IPS DF 6.9 (cell line): ENCODE measurements at places on chromosomes 5 and 9.

DNA sequence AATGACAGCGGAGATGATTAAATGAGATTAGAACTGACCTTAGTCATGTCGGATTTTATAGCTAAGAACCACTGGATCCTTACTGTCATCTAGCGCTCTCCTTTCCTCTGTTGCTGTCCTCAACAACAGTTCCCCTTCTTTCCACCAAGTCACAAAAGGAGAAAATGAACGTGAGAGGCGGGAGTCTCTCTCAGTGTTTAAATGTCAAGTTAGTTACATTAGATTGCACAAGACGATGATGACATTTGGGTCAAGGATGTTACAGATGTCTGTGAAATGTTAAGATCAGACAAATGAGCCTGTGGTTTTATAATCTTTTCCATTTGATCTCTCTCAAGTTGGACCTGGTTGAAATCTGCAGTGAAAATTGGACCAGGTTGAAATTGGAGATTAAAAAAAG, 53.5 kb downstream of the FBXO38 start:
- no peak for DNase-seq

DNA sequence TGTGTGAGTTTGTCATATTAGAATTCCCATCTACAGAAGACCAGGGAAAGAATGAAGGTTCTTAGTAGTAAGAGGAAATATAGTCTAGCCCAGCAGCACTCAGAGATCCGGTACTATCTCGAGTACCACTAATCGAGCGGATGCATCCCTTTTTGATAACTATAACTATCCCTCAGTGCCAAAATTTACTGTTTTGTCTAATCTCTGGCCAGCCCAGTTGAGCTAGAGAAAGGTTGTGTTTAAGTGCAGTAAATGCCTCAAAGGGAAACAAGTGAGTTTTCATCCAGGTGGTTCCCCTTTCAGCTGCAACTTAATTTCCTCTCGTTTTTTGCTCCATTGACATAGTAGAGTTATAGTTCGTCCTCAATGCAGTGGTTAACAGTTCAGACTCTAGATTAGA, 146.7 kb downstream of the GPBP1 start:
- no peak for DNase-seq

- DNase-seq: no peak
These were observed 48.3 kb upstream of the EXOC3 start for GRCh38 chr5:394671-395155.

- no peak for DNase-seq
These were observed 167.7 kb downstream of the CCDC192 start for GRCh38 chr5:127870914-127871313.

- no peak for DNase-seq
These were observed 248.3 kb downstream of the COX7C start for GRCh38 chr5:86866036-86866435.

DNA sequence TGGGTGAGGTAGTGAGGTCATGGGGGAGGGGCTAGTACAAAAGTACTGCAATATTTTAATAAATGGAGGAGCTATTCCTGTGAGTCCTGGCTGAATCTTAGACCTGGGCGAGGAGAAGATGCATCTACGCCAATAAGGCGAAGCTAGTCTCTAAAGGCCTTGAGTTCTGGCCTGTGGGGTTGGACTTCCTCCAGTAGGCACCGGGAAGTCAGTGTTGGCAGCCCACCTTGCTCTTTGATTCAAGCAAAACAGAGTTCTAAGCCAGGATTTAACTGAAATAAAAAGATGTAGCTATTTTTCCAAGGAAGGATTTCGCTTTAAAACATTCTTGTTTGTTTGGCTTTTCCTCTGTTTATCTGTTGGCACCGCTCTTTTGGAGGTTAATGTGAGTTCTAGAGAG, 244.6 kb downstream of the KIF4B start:
- no peak for DNase-seq

- DNase-seq: no peak
These were observed 27.6 kb downstream of the COL15A1 start for GRCh38 chr9:98971168-98971914.

GRCh38 chr5:172183881-172184280, 4.1 kb downstream of the STK10 start:
- no peak for DNase-seq
